Brain (organoid and tissue), 16 donors: ENCODE measurements at places on chromosomes 11 and 22.

DNA sequence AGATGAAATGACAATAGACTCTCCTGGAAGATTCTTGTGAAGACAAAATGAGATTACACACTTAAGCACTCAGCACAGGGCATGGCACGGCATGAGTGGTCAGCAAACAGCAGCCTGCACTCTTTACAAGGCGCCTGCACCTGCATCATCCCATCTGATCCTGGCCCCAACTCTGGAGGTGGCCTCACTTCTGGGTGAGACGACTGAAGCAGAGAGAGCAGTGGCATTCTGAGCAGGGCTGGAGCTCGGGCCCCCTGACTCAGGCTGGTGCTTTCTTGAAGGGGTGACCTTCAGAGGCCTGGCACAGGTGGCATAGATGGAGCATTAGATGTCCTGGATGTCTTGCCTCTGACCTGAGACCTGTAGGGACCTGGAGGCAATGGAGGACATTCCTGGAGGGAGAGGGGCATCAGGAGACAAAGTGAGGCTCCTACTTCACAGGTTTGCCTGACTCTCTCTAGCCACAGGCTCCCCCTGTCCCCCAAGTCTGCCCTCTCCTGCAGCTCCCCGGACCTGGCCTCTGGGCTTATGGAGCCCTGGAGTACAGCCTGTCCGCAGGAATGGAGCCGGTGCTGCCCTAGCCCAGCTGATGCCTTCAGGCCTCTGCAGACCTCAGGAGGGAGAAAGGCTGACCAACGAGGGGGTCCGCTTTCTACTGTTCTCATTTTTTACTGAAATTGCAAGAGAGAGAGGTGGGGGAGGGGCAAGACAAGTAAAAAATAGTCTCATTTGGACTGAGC lies 65.5 kb upstream of the THY1 start:
- DNase-seq, result no peak

GRCh38 chr11:31671681-31672080 lies 139.4 kb downstream of the PAX6 start:
- no peak for DNase-seq

- no peak for DNase-seq
These were observed 552 bp downstream of the RIN1 start for GRCh38 chr11:66335531-66336233.

DNA sequence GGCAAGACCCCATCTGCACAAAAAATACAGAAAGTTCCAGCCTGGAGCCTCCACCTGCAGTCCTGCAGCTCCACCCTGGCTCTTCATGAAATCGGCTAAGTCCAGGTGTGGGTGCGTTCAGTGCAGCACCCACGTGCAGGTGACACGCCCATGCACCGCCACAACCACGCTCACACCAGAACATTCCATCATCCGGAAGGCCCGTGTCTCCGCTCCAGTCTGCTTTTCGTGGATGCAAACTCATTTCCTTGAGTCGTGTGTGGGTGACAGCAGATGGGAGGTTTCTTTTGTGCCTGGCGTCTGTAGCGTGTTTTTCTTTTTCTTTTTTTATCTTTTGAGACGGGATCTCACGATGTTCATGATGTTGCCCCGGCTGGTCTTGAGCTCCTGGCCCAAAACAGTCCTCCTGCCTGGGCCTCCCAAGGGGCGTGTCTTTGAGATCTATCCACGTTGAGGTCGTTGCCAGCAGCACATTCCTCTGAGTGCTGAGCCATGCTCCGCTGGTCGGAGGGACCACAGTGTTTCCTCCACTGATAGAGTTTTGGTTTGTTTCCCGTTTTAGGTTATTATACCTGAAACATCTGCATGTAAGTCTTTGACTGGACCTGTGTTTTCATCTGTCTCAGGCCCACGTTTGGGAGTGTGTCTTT lies 7.2 kb downstream of the PTDSS2 start:
- DNase-seq, result no peak

GRCh38 chr22:38505541-38506117 lies 482 bp downstream of the DDX17 start:
- peak; percentile 69 for DNase-seq

- no peak for DNase-seq
These were observed 390.6 kb downstream of the GUCY1A2 start for GRCh38 chr11:106627694-106628093.

- no peak for DNase-seq
These were observed 7.2 kb upstream of the EHD1 start for GRCh38 chr11:64885367-64886286.

DNA sequence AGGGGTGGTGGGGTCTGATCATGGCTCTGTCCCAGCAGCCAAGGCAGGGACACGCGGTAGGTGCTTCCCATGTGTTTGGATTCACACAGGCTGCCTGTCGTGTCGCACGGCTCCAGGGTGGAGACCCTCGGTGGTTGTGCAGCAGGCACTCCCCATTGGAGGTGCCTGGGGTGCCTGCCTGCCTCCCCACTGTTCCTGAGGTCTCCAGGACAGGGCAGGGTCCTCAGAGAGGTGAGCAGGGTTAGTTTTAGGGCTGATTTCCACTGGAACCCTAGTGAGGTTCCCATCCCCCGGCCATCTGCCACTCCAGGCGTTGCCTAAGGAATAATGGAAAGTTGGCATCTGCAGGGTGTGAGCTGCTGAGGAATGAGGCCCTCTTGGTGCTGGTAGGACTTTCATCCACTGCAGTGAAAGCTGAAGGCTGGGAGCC lies 32.3 kb downstream of the OSBPL5 start:
- no peak for DNase-seq

DNA sequence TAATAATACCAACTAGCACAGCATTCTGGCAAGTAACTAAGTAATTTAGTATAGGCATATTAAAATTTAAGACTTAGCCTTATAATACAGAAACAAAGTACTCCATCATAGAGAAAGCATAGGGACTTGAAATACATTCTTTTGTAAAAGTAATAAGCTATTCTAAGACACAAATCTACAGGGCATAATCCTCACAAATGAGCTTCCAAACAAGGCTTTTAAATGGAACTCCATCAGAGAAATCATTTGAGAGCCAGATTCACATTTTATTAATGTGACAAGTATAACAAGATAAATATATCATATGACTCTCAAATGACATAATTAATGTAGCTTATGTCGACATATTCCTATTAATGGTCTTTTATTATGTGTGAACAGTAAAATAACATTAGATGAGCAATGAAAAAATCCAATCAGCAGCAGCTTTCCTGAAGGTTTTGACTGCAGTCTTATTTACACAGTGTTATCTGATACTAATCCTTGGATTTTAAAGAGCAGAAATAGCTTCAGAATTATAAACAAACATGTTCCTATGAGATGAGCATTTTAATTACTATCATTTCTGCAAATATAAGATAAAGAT lies 241.4 kb downstream of the TTC28 start:
- DNase-seq, result no peak

DNA sequence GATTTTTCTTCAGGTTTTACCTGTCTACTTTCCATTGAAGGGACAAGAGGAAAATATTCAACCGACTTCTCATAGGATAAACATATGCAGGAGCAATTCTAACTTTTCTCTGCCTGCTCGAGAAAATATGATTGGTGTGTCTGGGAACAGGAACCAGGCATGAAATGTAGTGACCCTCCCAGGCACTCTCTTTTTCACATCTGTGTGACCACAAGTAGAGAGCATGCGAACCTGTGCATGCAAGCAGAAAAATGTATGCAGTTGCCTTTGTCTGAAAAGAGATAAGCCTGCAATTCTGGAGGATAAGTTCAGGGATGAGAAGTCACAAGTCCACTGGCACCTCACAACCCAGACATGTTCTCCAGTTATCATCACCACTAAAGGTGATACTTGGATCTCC lies 583.5 kb upstream of the FAT3 start:
- no peak for DNase-seq

- no peak for DNase-seq
These were observed 72.4 kb upstream of the FGF3 start for GRCh38 chr11:69891421-69892236.

DNA sequence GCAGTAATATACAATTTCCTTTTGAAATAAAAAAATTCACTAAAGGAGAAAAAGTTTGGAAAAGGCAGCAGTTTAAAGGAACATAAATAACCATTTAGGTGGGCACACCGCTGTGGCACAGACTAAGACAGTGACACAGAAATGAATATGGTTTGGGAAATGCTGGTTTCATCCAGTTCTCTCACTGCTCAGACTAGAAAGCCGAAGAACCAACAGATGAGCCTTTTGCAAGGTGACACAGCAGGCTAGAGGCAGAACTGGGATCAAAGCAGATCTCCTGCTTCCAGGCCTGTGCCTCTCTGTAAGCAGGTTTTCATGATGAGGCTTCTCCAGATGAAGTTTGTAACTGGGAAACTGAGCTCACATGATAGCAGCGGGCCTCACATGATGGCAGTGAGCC lies 380.0 kb upstream of the NARS2 start:
- no peak for DNase-seq

GRCh38 chr11:8814923-8815240 lies 96.1 kb upstream of the AKIP1 start:
- DNase-seq, result no peak

GRCh38 chr22:42716649-42717127 lies 4.0 kb downstream of the A4GALT start:
- DNase-seq, result no peak
